Tibial artery (tissue), 4 donors: ENCODE measurements at places on chromosomes 1 and 21.

GRCh38 chr1:204084247-204084772 lies 11.4 kb downstream of the SOX13 start:
- peak overlapping the region; percentile 89 for H3K27ac ChIP-seq
- peak overlapping the region; percentile 14 for H3K4me3 ChIP-seq
- no peaks in the 10 kb centered on the region for H3K36me3 ChIP-seq
- DNase-seq: peak; percentile 83
- H3K27me3 ChIP-seq: no peaks in the 10 kb centered on the region

DNA sequence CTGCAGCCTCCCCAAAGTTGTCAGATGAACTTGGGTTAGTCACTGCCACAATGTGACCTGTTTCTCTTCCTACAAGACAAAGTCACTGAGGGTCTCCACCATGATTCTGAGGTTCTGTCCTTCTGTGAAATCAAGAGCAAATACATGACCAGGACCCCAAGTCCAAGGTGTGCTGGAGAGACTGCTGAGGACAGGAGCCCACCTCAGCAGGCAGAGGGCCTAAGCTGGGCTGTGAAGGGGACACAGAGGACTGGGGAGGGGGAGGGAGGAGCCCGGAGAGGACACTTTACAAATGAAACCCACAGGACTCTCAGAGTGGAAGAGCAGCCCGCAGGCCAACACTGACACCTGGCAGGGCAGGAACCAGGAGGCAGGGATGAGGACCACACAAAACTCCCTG lies 3.3 kb downstream of the PGLYRP3 start:
- no peak overlapping the region for H3K4me3 ChIP-seq
- no peaks in the 10 kb centered on the region for H3K36me3 ChIP-seq
- H3K27me3 ChIP-seq: no peaks in the 10 kb centered on the region
- no peaks in the 10 kb centered on the region for H3K4me1 ChIP-seq
- no peak for DNase-seq
- no peak overlapping the region for H3K27ac ChIP-seq

- H3K4me3 ChIP-seq: no peak overlapping the region
- peaks cover 3% of the 10 kb centered on the region for H3K27me3 ChIP-seq
- no peaks in the 10 kb centered on the region for H3K4me1 ChIP-seq
- H3K27ac ChIP-seq: no peak overlapping the region
- no peaks in the 10 kb centered on the region for H3K36me3 ChIP-seq
Measured at GRCh38 chr1:209601809-209602657, 18.5 kb downstream of the CAMK1G start.

DNA sequence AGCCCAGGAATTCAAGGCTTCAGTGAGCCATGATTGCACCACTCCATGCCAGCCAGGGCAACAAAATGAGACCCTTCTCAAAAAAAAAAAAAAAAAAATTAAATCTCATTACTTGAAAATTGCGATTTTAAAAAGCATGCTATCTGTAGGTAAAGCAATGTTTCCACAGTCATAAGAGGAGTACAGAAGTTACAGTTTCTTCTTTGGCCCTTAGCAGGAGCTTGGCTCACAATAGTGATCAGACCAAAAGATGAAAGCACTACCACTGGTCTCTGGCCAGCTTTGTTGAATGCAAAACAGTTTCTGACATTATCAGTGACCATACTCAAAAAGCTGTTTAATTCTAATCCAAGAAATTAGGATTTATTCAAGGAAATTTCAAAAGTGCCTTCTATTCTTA lies 31.2 kb downstream of the VAV3 start:
- no peak for DNase-seq
- no peaks in the 10 kb centered on the region for H3K4me1 ChIP-seq
- no peaks in the 10 kb centered on the region for H3K36me3 ChIP-seq
- no peaks in the 10 kb centered on the region for H3K27me3 ChIP-seq
- no peak overlapping the region for H3K27ac ChIP-seq

DNA sequence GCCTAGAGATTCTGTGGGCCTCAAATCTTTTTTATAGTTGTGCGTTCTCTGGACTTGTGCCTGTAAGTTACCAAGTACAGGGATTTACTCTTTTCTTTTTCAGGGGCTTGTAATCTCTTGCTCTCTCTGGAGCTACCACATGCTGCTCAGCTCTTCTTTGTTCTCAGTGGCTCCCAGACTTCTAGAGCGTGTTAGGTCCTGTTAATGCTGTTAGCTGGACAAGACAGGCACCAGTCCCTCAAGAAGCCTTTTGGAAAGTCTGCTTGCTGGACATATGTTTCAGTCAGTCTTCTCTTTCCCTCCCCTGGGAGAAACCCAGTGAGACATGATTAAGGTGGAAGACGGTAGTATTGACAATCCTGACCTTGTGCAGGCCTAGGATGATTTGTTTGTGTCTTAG lies 29.4 kb downstream of the KCNK2 start:
- H3K4me1 ChIP-seq: no peaks in the 10 kb centered on the region
- DNase-seq: no peak
- no peaks in the 10 kb centered on the region for H3K36me3 ChIP-seq
- H3K4me3 ChIP-seq: no peak overlapping the region

DNA sequence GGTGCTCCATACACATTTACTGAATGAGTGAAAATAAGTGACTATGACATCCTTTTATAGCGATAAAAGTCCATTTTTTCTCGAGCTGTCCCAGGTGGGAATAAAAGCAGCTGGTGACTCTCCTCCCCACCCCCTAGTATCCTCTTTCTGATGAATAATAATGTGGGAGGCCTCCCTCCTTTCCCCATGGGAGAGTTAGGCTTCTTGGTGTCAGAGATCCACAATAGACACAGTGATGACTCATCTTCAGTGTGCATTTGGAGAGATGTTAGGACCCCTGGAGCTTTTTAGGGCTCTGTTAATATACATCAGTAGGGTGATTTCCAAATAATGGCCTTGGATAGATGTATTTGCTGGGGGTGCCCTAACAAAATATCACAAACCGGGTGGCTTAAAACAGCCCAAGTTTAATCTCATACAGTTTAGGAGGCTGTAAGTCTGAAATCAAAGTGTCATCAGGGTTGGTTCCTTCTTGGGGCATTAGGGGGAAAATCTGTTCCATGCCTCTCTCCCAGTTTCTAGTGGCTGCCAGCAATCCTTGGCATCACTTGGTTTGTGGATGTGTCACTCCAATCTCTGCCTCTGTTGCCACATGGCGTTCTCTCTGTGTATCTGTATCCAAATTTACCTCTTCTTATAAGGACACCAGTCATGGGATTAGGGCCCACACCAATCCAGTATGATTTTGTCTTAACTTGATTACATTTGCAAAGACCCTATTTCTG lies 4.4 kb upstream of the PHC2 start:
- H3K27me3 ChIP-seq: no peaks in the 10 kb centered on the region
- H3K36me3 ChIP-seq: no peaks in the 10 kb centered on the region
- H3K4me3 ChIP-seq: no peak overlapping the region
- DNase-seq: no peak

- no peak for DNase-seq
- peak overlapping the region; percentile 87 for H3K27ac ChIP-seq
- no peaks in the 10 kb centered on the region for H3K27me3 ChIP-seq
- H3K4me1 ChIP-seq: peaks cover 62% of the 10 kb centered on the region
- peak overlapping the region; percentile 66 for H3K4me3 ChIP-seq
- no peaks in the 10 kb centered on the region for H3K36me3 ChIP-seq
Measured at GRCh38 chr1:109391157-109391556, 6.6 kb downstream of the SORT1 start.
